ENCODE measurements at places on chromosomes 1 and 21.

GRCh38 chr1:87121711-87122163 is 206.9 kb upstream of the LMO4 start:
- DNase-seq = no peak

DNA sequence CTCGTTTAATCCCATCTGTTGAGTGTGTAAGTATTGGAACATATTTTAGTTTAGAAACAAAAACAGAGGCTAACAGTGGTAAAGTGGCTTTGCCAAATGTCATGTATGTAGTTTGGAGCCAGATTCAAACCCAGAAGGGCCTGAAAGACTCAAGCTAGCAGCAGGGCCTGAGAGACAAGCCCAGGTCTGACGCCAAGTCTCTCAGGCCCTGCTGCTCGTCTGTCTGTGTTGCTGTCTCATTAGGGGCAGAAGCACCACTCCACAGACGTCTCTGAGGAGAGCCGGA is 8.3 kb downstream of the CITED4 start:
- DNase-seq = no peak

GRCh38 chr1:208239473-208240381 is 4.5 kb downstream of the PLXNA2 start:
- DNase-seq = no peak

- DNase-seq = no peak
These were observed 151.7 kb downstream of the COP1 start for GRCh38 chr1:176055398-176055797.

DNA sequence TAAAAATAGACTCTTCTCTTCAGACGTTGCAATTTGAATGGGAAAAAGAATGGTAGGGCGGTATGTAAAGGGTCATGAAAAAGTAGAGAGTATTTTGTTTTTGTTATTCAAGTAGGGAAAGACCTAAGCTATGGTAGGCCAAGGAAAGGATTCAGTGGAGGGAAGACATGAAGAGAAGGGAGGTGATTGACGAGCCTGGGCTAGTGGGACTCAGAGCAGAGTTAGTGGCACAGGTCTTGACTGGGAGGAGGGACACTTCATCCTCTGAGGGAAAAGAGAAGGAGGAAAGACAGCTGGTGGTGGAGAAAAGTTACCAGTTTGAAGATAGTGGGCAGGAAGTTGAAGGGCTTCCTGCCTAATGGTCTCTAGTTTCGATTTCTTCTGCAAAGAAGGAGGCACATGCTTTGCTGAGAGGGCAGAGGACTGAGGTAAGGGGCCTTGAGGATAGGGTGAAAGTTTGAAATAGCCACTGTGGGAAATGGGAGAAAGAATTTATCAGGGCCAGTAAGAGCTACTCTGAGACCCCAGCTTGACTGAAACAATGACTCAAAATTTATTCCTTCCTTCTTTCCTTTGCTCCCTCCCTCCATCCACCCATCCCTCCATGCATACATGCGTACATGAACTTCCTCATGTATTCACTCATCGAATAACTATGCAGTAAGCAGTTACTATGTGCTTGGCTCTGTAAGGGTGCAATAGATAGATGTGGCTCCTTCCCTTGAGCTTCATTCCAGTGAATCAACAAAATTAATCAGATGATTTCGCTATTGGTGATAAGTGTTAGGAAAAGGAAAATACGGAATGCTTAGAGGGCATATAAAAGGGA is 4.2 kb downstream of the CD48 start:
- no peak for DNase-seq

GRCh38 chr21:25176637-25177412 is 430.5 kb downstream of the MRPL39 start:
- DNase-seq = no peak

DNA sequence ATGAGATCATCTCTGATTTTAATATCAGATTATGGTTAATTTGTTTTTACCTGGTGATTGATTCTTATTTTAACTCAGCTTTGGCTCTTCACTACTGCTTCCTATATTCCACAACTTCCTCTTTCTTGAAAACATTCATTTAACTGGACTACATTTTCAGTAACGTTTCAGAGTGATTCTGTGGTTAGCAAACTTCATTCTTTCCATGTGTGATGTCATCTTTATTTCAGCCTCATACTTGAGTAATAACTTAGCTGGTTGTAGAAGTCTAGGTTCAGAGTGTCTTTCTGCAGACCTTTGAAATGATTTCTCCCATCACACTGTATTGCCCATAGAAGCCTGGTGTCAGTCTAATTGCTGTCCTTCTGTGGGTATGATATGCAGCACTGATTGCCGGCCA is 36.0 kb upstream of the SLC35F3 start:
- DNase-seq = no peak

DNA sequence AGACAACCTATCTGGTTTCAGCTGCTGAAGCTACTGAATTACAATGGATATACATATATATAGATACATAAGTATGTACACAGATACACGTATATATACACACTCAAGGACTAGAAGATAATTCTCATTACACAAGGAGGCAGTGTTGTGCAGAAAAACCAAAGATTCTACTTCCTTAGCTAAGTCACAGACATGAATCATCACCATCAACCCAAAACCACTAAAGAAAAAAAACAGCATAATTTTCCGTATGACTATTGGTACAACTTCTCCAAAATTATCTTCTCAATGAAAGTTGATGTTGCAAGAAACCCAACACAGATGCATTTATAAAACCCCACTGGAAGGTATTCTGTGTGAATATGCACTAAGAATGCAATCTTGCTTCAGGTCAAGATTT is 36.8 kb upstream of the RPF1 start:
- DNase-seq = no peak

GRCh38 chr1:55188909-55189308 is 26.3 kb downstream of the USP24 start:
- DNase-seq = no peak

DNA sequence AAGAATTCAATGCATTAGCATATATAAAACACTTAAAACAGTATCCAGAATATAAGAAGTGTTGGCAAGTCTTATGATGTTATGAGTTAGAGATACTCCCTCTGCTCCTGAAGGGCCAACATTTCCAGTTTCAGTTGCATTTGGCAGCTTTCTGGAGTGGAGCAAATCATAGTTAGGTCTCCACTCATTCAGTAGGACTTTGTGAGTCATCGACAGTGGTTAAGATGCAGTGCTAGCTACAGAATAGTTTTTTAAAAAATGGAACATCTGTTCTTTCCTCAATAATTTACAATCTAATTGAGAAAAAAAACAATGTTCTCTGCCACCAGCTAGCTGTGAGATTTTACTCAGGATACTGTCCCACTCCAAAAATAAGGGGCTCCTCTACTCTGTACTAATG is 389.1 kb downstream of the HLX start:
- no peak for DNase-seq

DNA sequence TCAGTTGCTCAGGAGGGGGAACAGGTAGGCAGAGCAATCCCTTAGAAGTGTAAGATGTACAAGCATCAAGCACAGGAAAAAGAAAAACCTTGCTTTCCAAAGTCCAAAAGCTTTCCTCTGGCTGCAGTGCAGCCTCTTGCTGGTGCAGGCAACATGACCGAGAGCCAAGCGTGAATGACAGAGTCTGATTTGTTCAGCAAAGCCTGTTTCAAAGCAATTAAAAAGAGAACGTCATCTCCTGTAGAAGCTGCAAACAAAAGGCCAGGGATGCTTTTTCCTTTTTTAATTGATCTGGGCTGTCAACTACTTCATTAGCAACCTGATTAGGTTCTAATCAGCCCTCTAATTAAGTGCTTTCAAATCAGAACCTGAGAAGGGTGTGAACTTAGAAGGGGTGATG is 38.2 kb upstream of the PLA2G2C start:
- no peak for DNase-seq

GRCh38 chr1:178189814-178190213 is 95.9 kb downstream of the RASAL2 start:
- DNase-seq = no peak

DNA sequence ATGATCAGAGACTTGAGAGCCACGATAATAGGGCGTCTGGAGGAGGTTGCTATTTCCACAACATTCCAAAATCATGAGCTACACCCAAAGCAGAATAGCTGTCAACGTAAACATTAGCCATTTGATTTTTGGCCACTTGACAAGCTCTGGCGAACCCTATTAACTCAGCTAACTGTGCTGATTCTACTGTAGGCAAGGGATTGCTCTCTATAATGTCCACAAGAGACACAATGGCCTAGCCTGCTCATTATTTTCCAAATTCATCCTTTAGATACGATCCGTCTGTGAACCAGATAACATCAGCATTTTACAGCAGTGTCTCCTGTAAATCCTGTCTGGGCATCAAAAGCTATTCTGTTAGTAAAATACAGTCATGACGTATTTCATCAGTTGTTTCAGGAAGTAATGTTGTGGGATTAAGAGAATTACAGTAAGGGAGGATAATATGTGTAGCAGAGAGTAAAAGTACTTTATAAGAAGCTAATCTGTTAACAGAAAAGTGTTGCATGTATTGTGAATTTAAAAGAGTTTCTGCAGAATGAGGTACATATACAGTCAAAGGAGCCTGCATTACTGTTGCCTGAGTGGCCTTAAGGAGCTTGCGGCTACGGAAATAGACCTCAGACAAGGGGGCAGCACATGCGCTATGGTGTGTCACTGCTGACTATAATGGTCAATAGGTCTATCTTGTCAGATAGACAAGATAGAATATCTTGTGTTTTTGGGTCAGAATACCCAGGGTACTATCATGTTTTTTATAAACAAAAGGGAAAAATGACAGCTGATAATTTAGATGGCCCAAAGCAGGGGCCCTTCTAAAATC is 44.9 kb upstream of the TINAGL1 start:
- no peak for DNase-seq

- no peak for DNase-seq
These were observed 3.1 kb upstream of the KRTAP23-1 start for GRCh38 chr21:30351534-30351933.

DNA sequence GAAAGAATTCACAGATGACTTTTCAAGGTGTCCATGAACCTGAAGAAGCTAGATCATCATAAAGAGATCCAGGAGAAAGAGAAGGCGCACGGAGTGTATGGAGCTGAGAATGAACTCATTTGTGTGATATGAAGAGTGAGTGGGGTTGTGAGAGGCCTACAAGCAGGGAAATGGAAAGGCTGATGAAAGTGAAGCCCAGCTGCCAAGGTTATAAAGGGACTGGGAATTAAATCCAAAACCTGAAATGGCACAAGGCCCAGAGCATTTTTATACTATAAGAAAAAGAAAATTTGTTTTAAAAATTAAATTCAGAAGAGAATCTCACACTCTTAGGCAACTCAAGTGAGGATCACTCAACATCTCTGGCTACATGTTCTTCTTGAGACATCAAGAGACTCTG is 43.4 kb downstream of the HSD3B1 start:
- no peak for DNase-seq

- DNase-seq = no peak
These were observed 899.2 kb downstream of the NCAM2 start for GRCh38 chr21:21897275-21897883.

GRCh38 chr1:57845041-57845440 is 421.2 kb upstream of the DAB1 start:
- DNase-seq = no peak

GRCh38 chr1:38806090-38806489 is 53.5 kb downstream of the RRAGC start:
- no peak for DNase-seq

Data from stimulated activated CD8-positive, alpha-beta memory T cell treated with anti-CD3 and anti-CD28 coated beads, Interleukin-2, amount 100 ng/mL, for 48 hours (primary cell).